ENCODE measurements at places on chromosomes 4 and X.

DNA sequence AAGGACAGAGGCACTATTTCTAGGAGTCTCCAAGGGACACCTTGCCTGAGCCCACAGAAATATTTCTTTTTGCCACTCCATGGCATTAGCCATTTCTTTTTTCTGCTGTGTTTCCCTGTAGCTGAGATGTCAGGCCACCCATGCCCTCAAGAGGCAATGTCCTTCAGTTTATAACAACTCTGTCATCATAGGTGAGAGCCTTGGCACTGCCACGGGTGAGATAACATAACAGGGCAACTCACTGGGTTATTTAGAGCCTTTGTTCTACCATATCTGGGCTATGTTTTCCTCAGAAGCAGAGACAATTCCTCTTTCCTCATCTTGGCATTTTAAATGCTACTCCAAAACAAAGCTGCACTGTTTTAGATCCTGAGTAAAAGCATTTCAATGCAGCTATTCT is 99.9 kb upstream of the MAOA start:
- no peak for DNase-seq

DNA sequence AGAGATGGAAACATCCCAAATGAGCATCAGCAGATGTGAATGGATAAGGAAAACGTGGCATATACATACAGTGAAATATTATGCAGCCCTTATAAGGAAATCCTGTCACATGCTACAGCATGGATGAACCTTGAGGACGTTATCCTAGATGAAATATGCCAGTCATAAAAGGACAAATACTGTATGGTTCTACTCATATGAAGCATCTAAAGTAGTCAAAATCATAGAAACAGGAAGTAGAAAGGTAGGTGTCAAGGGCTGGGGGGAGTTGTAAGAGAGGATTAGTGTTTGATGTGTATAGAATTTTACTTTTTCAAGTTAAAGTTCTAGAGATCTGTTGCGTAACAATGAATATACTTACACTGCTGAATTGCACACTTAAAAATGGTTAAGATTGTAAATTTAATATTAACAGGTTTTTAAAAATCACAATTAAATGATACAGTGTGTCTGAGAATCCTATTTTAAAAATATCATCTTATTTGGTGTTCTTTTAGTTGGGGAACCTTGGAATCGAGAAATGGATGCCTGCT is 58.5 kb downstream of the KDM6A start:
- no peak for DNase-seq

GRCh38 chr4:60648774-60649173 is 551.4 kb upstream of the ADGRL3 start:
- no peak for DNase-seq

DNA sequence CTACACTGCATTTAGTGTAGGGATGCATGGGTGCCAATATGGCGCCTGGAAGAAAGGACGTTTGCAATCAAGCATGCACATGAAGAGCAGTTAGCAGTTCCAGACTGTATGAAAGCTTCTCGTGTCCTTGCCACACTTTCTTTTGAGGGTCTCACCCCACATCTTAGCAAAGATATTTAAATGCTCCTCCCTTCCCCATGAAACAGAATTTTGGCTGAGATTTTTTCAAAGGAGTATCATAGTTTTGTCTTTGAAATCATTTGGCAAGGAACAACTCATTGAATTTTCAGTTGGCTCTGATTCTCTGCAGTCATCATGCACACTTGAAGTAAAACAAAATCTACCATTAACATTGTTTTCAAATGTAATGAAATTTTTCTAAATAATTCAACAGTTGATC is 39.6 kb upstream of the STIM2 start:
- DNase-seq = no peak

- no peak for DNase-seq
Measured at GRCh38 chrX:51878056-51878455, 15.4 kb upstream of the MAGED1 start.

- no peak for DNase-seq
Measured at GRCh38 chr4:84677093-84677492, 94.2 kb downstream of the CDS1 start.

DNA sequence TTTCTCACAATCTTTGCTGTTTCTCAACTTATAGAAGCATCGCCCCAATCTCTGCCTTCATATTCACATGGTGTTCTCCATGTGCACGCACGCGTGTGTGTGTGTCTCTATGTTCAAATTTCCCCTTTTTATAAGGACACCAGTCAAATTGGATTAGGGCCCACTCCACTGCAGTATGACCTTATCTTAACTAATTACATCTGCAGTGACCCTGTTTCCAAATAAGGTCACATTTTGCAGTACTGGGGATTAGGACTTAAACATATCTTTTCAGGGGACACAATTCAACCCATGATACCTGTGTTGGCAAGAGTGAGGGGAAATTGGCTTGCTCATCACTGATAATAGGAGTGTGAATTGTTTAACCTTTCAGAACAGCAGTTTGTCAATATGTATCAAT is 66.5 kb upstream of the MAGEA10 start:
- no peak for DNase-seq

GRCh38 chr4:150402871-150403272 is 179.1 kb upstream of the MAB21L2 start:
- peak; percentile 5 for DNase-seq

GRCh38 chr4:47862297-47862696 is 24.4 kb upstream of the CORIN start:
- DNase-seq = no peak

DNA sequence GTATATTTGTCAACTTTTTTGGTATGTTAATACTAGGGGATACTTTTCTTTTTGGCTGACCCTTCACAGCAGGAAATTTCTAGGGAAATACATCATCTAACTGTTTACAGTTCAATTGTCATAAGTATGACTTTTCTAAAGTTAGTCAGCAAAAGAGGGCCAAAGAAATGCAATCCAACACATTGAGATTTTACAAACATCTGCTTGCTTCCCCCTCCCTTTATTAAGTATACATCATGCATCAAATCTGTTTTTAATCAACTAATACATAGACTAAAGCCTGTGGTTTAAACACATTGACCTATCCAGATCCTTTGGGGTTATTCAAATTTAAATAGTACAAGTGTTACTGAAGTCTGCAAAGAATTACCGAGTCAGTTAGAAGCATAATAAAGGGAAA is 93.9 kb downstream of the MID1 start:
- DNase-seq = no peak

- DNase-seq = no peak
Measured at GRCh38 chr4:181323061-181323460, 920.1 kb upstream of the TENM3 start.

GRCh38 chrX:11499076-11500044 is 166.4 kb downstream of the ARHGAP6 start:
- DNase-seq = no peak

DNA sequence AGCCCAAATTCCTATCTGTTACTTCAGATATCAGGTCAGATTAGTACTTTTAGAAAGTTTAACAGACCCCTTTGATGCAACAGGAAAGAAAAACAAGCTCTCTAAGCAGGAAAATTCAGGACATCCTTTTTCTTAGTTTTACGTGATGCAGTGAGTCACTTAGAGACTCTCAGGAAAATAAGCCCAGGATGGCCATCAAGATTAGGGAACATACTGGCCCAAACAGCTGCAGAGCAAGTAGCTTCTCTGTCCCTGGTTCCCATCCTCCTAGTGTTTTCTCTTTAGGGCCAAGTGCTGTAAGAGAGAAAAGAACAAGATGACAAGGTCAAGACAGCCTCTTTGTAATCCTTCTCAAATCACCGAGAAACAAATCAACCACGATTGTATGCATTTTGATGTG is 219.1 kb downstream of the ZNF674 start:
- no peak for DNase-seq

GRCh38 chr4:153453402-153453801 is 12.8 kb upstream of the TMEM131L start:
- DNase-seq = peak; percentile 34

- DNase-seq = no peak
Measured at GRCh38 chr4:101222156-101222845, 125.0 kb downstream of the PPP3CA start.

DNA sequence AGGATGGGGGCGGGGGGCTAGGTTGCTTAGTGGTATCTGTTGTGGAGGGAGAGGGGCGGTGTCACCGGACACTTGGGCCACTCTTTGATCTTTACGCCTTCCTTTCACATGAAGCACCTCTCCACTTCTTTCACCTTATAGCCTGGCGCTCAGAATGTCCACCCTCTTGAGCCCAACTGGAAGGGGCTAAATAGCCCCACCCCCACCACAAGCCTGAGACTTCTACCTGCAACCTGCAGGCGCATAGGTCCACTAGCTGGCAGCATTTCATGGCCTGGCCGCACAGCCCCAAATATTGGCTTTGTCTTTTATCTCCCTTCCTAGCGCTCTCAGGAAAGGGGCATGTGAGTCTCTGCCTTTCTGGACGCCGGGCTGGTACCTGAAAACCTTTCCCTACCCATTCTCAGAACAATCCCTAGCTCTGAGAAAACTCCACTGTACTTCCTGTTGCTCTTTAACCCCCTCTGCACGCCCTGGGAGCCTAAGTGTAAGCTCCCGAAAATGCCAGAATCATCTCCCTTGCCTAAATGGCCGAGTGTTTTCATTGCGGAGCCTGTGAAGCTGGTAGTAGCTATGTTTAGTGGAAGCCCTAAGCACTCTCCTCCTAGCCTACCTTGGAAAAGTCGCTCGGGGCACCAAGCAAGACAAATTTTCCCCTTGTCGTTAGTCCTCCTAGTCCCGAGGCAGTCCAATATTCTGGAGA is 1.2 kb upstream of the TRPC5 start:
- no peak for DNase-seq

GRCh38 chr4:114302472-114302871 is 296.1 kb upstream of the UGT8 start:
- DNase-seq = no peak

- DNase-seq = peak; percentile 19
Measured at GRCh38 chrX:154040863-154041262, 21.2 kb upstream of the IRAK1 start.

DNA sequence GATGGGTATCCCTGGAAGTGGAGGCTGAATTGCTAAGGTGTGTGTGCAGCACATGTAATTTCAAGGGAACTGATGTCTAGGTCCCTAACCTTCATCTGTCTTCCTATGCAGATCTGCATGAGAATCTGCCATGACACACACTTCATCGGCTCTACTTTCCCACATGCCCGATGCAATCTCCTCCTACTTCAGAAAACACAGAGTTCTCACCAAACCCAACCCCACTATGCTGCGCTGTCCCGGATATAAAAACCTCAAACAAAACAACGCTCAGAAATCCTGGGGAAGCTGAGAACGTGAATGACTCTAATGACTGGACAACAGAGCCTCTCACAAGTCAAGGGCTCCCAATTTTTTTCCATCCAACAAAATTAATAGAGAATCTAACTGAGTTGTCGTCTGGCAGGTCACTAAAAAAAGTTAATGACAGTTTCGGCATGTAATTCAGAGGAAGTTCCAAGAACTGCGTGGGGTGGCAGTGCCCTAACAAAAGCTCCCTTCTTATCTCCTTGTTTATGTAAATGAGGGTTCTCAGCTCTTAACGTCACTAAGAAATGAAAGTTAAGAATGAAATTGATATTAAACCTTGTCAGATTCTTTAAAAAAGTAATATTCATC is 39.0 kb downstream of the STX18 start:
- peak; percentile 60 for DNase-seq

GRCh38 chrX:153510383-153510782 is 7.1 kb upstream of the ATP2B3 start:
- DNase-seq = no peak

GRCh38 chr4:38523524-38524448 is 140.2 kb upstream of the KLF3 start:
- peak; percentile 96 for DNase-seq

GRCh38 chrX:49659771-49660170 is 36.0 kb downstream of the PAGE1 start:
- no peak for DNase-seq

DNA sequence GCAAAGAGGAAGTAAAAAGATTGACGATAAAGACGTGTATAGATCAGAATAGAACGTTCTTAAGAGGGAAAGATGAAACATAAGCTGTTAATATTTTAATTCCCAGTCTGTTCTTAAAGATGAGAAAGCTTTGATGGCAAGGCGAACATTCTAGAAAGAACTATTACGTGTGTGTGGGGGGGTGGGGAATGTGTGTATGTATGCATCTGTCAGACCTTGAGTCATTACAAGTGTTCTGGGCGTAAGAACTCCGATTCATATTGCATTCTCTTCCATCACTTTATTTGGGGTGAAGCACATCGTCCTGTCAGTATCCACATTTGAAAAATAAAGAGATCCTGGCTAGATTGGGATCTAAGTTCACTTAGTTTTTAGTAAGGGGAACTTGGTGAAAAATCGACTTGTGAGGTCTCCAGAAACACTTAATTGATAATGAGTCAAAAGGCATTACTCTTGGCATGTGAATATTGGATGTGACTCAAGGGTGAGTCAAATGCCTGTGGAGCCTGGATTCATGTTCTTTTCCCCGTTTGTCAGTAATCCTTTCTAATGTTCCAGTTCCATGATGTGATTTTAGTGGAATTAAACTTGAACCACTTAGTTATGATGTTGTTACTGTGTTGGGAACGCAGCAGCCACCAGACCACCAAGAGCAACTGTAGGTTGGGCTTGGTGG is 3.1 kb downstream of the SMS start:
- DNase-seq = peak; percentile 44
